NCI-H748 treated with DMSO at 0.1 percent for 48 hours (cell line): ENCODE measurements at places on chromosomes 16 and 17.

DNA sequence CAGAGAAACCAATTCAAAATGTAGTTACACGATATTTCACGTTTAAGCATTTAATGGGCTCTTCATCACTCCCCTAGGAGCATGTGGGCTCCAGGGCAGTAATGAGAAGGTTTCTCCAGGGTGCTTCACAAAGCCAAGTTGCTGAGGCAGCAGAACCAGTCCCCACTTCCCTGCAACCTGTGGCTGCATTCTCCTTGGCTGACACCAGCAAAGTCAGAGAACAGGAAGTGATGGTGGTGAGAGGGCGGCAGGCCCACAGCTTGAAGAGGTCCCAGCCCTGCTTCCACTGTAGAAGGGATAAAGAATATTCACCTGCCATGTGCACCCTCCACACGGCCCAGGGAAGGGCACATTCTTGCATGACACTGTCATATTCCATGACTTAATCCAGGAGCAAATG, 133.2 kb downstream of the CBLN1 start:
- no peak for DNase-seq

DNA sequence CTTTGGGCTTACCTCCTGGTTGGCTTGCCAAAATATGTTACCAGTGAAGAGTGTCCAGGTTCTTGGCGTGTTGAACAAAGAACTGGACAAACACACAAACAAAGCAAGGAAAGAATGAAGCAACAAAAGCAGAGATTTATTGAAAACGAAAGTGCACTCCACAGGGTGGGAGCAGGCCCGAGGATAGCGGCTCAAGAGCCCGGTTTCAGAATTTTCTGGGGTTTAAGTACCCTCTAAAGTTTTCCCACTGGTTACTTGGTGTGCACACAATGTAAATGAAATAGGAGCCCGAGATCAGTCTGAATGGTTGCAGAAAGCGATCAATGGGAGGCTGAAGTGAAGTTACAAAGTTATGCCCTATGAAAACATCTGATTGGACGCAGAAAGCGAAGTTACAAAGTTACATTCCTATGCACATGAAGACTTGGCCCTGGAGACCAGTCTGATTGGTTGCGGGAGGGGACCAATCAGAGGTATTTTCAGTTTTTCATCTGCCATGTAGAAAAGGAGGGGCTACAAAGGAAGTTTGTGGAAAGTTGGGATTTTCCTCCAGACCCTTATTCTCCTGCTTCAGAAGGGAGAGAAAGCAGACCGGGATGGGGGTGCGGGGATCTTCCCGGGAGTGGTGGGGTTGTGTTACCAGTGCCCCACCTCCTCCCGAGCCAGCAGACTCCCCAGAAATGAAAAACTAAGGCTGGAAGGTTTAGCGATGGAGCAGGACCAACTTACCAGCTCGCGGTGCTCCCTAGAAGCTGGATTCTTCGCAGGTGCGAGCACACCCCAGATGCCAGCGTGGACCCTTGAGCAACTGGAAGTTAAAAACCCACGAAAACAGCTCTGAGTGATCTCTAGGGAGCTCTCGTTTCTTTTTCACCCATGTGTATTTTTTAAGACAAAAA, at the start of gene SLFN12:
Gene SLFN12, minus strand, starts transcription at position 325 of the 899 bp plus-strand sequence. CDS start 9,472 bp downstream, outside the sequence.
- no peak for DNase-seq

- no peak for DNase-seq
These were observed 7.2 kb upstream of the SLC52A1 start for GRCh38 chr17:5042157-5043022.

DNA sequence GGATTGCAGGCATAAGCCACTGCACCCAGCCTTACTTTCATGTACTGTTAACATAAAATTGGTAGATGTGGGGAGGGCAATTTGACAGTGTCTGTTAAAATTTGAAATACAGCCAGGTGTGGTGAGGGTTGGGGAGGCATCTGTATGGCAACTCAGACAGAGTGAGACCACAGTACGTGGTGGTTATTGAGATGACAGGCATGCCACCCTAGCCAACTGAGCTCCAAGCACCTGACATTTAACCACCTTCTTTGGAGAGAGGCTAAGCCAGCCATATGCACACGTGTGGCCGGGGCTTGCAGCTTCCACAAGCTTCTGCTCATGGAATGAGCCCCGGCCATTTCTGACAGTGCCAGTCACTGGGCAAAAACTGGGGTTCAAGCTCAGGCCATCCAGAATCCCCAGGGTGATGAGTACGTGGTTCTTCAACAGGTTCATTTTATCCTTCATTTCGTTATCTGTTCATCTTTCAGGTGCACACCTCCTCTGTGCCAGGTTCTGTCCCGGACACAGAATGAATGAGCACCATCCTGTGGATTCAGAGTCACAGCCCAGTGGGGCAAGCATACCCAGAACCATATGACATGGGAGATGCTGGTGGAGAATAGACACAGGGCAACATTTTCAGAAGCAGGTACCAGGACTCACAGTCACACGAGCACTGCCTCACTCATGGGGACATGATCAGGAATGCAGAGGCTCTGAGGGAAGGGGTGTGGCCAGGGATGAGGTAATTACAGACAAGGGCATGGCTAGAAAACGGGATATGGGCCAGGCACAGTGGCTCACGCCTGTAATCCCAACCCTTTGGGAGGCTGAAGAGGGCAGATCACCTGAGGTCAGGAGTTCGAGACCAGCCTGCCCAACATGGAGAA, 36.2 kb downstream of the C16orf82 start:
- no peak for DNase-seq

- no peak for DNase-seq
These were observed 579.1 kb upstream of the RBFOX1 start for GRCh38 chr16:6753553-6753952.
